ENCODE measurements at places on chromosomes 11 and 22.

GRCh38 chr11:80355251-80355650 lies 914.4 kb upstream of the TENM4 start:
- DNase-seq: no peak

DNA sequence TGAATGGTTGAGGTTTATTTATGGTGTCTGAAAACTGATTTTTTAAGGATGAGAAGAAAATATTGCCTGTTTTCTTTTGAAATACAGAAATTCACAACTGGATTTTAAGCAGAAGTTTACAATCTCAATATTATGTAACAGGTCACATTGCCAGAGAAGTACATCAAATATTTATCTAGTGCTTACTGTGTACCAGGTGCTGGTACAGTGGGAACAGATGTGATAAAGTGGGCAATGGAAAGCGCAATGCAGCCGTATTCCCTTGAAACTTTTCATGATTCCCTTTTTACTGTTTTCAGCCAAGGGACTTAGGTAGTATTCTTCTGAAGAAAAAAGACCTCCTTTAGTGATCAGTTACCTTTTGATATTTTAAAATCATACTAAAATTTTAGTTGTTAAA lies 49.6 kb downstream of the TTC17 start:
- DNase-seq: no peak

GRCh38 chr22:37254867-37255233 lies 10.8 kb upstream of the RAC2 start:
- no peak for DNase-seq

DNA sequence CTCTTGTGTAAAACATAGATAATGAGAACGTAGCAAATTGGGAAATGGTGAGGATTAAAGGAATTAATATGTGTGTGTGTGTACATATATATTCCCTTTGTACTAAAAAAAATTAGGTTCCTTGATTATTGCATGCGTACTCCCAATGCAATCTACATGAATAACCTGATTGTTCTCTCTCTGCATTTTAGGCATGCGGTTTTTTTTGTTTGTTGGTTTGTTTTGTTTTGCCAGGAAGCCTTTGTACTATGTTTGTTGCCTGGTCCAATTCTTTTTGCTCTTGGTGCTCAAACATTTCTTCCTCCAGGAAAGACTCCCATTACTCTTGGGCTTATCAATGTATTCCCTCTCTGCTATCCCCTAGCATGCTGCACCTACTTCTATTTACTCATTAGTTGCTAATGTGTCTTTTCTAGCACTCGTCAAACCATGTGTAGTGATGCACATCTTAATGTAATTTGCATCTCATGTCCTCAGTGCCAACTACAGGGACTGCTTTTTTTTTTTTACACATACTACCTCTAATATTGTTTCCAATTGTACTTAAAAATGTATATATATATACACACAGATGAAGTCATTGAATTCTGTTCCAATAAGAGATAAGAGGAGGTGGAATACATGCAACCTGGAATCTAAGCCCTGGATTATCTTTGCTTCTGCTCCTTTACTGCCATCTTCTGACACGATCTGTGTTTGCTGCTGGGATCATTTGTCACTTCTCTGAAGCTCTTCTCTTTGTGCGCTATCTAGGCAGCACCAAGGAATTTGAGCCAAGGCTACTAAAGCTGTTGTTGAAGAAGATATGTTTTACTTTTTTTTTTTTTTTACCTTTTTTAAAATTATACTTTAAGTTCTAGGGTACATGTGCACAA lies 197.2 kb upstream of the ANO3 start:
- DNase-seq: peak; percentile 3

DNA sequence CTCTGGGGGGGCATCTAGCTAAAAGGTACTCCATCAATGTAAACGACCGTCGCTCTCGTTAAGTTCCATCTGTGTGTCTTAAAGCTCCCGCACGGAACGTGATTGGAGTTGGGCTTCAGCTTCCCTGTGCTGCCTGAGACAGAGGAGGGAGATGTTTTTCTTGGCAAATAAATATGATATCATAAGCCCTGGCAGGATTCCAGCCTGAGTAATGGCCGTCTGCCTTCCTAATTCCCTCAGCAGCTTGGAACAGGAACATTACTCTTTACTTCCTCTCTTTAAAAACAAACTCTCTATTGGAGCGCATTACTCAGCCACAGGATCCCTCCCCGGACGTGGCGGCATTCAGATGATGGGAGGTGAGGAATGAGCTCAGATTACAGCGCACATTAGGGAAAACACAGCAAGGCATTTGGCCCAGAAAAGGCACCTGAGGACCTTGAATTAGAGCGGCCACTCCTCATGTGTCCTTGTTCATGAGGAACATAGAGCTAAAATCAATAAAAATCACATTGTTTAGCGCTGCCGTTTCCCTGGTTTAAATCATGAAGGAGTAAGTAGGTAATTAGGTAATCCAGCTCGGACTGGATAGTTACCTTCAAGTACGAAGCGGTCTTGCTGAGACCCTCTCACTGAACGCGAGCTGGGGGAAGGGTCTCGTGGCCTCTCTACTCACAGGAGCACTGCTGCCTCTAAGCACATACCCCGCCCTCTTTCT lies 230.4 kb downstream of the ST3GAL4 start:
- DNase-seq: peak; percentile 91

GRCh38 chr22:50700387-50701075 lies 27.9 kb downstream of the SHANK3 start:
- DNase-seq: no peak

DNA sequence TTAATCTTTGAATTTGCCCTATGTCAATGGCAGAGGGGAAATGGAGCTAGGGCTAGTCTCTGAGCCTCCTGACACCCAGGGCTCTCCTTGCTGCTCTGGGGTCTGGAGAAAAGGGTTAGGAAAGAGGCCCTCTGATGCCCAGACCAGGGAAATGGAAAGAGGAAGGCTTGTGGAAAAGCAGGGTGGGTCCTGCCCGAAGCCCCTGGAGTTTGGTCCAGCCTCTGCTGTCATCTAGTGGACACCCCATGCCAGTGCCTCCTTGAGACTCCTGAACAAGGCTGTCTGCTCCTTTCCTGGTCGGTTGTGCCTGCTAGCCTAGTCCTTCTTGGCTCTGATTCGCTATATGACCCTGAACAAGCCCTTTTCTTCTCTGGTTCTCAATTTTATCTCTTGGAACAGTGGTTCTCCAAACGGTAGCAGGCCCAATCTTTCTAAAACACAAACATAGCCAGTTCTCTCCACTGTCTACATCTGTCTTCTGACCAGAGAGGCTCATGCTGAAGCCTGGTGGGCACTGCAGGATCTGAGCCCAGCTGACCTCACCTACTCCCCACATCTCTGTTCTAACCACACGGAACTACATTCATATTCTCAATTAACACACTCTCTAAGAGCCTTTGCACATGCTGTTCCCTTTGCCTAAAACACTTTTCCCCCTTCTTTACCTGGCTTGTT lies 8.8 kb upstream of the PLA2G3 start:
- peak; percentile 74 for DNase-seq

DNA sequence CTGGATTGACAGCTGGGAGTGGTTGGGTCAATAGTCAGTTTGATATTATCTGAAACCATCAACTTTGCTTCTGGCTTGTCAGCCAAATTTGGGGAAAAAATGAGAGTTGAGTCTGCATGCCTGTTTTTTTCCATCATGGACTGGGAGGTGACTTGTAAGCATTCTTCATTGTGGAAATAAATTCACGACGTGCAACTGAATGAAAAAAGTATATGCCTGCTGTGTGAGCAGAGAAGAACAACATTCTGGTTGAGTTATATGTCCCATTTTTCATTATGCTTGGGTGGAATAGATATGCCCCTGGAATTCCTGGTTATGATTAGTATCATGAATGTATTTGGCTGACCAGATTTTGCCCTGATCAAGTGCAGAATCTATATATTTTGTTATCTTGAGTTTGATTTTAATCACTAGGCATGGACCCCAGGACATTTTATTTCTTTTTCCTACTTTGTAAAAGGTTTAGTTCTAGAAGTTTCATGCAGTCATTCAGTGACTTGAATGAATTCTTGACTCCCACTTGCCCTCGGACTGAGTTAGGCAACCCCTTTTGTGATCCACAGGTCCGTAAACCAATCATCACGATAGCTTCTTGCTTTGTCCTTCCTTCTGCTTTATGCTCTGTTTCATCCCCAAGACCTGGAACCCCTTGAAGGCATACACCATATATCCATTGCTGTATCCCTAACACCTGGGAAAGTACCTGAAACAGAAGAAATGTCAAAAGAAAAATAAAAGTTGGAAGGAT lies 205.8 kb downstream of the NAV2 start:
- DNase-seq: peak; percentile 25

- DNase-seq: peak; percentile 97
Observed at GRCh38 chr11:102760344-102761035, 19.9 kb downstream of the MMP10 start.

DNA sequence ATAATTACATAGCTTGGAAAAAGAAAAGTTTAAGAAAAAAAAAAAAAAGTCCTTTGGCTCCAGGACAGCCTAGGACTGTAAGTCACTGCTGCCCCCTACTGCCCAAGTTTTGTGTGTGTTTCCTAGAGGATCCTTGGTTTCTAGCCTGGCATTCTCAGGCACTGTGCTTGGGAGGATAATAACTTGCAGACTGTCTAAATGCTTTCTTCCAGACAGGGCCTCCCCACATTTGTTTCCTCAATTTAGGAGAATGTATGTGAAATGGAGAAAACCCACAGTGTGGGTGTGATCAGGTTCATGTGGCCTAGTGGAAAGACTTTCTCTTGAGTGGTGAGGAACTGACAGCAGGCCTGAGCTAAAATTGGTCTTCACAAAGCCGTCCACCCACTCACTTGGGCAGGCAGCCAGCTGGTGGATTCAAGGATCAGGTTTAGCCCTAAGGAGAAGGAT lies 191.0 kb downstream of the NAV2 start:
- DNase-seq: peak; percentile 82

- DNase-seq: no peak
Observed at GRCh38 chr11:35377262-35377661, 42.1 kb downstream of the SLC1A2 start.

DNA sequence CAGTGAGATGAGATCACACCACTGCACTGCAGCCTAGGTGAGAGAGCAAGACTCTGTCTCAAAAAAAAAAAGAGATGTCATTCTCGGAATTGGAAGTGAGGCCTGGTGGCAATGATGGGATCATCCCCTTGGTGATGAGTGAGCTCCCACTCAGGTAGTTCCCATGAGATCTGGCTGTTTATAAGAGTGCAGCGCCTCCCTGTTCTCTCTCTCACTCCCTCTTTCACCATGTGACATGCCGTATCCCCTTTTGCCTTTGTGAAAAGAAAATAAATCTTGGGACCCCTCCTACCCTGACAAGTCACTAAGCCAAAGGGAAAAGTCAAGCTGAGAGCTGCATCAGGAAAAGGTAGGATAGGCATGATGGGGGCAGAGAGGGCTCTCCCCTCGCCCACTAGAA lies 28.8 kb downstream of the ZNF70 start:
- no peak for DNase-seq

GRCh38 chr22:21582801-21583740 lies 15.6 kb downstream of the UBE2L3 start:
- DNase-seq: no peak

- DNase-seq: no peak
Observed at GRCh38 chr22:30238136-30238535, 8.4 kb downstream of the LIF start.

GRCh38 chr11:126808836-126809235 lies 191.7 kb downstream of the KIRREL3 start:
- DNase-seq: no peak

GRCh38 chr11:13440100-13440855 lies 22.7 kb downstream of the BTBD10 start:
- peak; percentile 92 for DNase-seq

DNA sequence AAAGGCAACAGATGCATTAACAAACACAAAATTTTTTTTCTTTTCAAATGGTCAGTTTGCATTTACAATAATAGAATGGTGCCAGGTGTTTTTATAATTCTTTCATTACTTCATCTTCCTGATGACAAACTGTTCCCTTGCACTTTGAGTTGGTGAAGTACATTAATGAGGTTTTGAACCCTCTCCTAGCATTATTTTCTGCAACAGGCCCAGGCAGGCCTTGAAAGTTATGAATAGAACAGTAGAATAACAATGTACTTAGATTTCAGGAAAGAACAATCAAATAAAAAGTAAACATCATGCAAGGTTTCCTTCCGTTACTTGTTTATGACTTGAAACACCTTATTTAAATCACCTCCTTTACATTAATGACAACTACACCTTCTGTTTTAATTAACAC lies 9.6 kb downstream of the BTG4 start:
- no peak for DNase-seq

- DNase-seq: no peak
Observed at GRCh38 chr11:134861490-134862104, 449.6 kb upstream of the B3GAT1 start.

DNA sequence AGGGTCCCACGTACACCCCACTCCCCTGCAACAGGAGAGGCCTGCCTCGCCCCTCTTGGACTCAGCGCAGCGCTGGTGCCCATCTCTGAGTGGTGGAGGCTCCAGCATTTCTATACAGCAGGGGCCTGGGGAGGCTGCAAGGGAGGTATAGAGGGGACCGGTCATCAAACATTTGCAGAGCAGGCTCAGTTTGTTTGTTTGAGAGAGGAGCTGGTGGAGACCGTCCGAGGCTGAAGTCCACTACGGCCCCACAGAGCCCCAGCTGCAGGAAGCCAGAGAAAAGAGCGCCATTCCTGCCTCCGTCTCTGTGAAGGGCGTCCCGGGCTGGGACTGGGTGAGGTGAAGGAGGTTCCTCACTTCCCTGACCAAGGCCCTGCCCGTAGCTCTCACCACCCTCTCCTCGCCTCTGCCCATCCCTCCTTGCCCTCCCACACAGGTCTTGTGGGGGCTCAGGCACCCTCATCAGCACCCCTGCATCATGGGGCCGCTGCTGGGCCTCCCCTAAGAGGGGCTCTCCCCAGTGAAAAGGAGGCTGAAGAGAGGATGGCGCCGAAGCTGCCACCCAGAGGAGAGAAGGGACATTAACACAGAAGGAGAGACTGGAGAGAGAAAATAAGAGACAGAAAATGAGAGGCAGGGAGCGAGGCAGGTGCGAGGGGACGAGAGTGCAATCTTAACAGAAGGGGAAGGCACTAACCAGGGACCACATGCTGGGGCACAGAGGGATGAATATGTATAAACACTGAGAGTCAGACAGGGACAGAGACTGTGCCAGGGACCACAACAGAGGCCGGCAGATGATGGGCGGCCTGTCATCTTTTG lies 24.5 kb downstream of the RPUSD4 start:
- no peak for DNase-seq

DNA sequence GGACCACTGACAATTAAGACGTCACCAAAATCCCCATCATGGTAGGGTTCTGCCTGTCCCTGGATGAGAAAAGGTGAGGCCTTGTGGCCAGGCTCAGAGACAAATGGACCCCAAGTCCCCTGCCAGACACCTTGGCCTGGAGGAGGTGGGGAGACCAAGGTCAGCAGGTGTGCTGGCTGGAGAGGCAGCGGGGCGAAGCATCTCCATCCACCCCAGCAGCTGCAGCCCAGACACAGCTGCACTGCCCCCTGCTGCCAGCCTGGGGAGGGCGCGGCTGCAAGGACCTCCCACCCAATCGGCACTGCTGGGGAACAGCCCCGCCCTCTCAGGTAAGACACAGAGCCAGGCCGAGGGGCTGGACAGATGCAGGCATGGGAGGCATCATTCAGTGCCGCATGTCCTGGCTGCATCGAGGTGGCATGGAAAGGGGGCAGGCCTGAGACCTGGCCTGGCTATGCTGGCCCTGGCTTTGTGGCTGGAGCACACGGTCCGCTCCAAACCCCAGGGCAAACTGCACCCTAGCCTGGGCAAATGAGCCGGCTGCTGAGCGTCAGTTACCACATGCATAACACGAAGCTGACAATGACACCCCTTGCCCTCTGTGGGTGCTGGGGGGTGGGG lies 12.2 kb upstream of the MFNG start:
- no peak for DNase-seq

GRCh38 chr11:128720522-128720985 lies 26.7 kb downstream of the FLI1 start:
- no peak for DNase-seq

GRCh38 chr22:50694766-50695420 lies 22.3 kb downstream of the SHANK3 start:
- no peak for DNase-seq

All from AG10803 (cell line).